Hypothalamus (tissue), 51 donors: ENCODE measurements at places on chromosomes 3 and 15.
A peak's percentile ranks its signal among the peaks of the same experiment; 100 is the strongest.

DNA sequence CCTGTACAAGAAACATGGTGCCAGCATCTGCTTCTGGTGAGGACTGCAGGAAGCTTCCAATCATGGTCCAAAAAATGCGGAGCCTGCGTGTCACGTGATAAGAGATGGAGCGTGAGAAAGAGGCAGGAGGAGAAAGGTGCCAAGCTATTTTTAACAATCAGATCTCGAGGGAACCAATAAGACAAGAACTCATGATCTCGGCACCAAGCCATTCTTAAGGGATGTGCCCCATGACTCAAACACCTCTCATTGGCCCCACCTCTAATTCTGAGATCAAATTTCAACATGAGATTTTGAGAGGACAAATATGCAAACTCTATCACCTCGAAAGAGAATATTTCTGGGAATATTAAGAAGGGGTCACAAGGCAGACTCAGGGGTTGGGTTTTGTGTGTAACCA is 107.2 kb downstream of the PYDC2 start:
- no peak for DNase-seq

DNA sequence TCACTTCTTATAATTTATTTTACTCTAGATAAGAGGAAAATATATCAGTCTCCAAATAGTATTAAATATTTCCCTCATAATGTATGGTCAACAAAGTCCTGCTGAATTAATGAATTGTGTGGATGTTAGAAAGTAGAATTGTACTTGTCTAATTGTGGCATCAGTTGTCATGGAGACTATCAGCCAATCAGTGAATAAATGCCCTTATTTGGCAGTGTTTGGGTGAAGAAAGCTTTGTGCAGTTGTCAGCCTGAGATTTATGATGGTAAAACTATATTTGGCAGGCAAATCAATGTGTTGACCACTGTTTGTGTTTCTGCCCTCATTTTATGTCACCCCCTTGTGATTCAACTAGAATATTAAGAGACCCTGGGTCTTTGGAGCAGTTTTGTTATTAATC is 293.6 kb upstream of the MDFIC2 start:
- DNase-seq = no peak

GRCh38 chr3:122977746-122978466 is 49.7 kb downstream of the SEMA5B start:
- no peak for DNase-seq

- DNase-seq = no peak
These were observed 41.0 kb downstream of the CTDSPL start for GRCh38 chr3:37902674-37903073.

DNA sequence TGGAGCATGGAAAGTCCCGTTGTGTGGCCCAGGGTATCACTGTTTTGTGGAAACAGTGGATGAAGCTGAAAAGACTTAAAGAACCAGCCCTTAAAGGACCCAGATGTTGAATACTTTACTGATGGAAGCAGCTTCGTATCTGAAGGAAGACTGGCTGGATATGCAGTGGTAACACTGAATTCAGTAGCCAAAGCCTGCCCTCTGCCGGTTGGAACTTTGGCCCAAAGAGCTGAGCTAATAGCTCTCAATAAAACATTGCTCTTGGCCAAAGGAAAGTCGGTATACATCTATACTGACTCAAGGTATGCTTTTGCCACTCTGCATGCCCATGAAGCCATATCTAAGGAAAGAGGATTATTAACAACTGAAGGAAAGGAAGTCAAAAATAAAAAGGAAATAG is 885.4 kb downstream of the PDCD6IP start:
- peak; percentile 13 for DNase-seq

DNA sequence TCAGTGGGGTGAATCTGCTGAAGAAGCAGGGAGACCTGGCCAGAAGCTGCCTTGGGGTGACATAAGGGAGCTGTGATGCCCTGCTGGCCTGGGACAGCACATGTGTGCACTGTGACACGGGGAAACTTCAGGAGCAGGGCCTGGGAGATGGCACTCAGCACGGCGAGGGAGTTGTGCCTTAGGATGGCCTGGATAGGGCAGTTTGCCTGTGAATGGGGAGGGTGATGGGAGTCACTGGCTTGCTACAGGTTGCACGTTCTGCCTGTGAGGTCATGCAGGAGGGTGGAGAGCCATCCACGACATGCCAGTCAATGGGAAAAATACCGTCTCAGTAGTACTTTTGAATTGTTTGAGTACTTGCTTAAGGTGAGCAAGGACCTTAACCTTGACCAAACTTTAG is 76.8 kb upstream of the UBE3A start:
- DNase-seq = no peak

DNA sequence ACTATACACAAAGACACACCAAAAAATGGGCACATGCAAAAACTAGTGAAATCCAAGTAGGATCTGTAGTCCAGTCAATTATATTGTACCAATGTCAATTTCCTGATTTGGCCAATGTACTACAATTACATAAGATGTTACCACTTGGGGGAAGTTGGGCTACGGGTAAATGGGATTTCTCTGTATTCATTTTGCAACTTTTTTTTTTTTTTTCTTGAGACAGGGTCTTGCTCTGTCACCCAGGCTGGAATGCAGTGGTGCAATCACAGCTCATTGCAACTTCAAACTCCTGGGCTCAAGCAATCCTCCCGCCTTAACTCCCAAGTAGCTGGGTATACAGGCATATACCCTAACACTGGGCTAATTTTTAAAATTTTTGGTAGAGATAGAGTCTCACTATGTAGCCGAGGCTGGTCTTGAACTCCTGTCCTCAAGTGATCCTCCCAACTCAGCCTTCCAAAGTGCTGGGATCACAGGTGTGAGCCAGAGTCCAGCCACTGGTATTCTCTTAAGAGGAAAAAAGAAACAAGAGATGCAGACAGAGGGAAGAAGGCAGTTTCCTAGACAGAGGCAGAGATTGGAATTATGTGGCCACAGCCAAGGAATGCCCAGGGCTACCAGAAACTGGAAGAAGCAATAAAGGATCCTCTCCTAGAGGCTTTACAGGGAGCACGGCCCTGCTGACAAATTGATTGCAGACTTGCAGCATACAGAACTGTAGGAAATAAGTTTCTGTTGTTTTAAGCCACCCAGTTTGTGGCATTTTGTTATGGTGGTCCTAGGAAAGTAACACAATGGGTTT is 33.3 kb downstream of the TFDP2 start:
- DNase-seq = no peak
